ENCODE measurements at places on chromosomes 12 and 14.

DNA sequence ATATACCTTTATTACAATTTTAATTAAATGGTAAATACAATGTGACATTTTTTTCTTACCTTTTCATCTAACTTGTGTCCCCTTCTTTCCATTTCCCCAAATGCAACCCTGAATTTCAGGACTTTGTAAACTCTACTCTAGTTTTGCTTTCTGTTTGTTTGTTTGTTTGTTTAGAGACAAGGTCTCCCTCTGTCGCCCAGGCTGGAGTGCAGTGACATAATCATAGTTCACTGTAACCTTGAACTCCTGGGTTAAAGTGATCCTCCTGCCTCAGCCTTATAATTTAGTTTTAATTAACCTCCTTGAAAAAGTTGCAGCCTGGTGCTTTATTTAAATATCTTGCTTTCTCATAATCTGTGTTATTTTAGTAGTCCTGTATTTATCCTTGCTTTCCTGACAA, 59.0 kb upstream of the MON2 start:
- no peak for DNase-seq

- DNase-seq: no peak
Observed at GRCh38 chr12:21823581-21823980, 49.1 kb upstream of the KCNJ8 start.

DNA sequence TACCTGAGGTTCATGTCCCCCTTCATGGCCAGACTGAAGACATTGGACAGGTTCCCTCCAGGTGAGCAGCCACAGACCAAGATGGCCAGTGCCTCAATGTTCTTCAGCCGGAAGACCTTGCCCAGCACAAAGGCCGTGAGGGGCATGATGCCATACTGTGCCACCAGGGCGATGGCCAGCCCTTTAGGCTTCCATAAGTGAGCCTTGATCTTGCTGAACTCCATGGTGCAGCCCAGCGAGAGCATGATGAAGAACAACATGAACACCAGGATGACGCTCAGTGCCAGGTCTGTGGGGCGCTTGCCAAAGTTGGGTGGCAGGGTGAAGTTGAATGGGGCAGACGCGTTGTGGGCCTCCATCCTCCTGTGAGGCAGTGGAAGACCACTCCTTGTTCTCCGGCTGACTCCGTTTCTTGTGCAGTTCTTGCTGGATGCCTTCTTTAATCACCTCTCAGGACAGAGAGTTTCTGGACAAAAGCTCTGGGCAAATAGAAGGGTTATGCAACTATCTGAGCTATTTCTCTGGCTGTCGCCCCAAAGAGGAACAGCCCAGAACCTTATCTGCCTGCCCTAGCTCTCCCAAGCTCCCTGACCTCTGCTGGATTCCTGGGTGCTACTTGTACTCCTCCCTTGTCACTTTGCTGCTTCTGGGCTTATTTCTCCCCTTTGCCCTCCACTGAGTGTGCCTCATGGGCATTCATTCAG, at the start of gene SLC10A1:
Gene SLC10A1 (minus strand): TSS at position 445 of the 704 bp plus-strand sequence. CDS start 86 bp downstream, at position 359.
- DNase-seq: no peak

GRCh38 chr12:104049903-104050356, at the start of gene GLT8D2:
Gene GLT8D2 (minus strand): TSS chr12:104050187. CDS start chr12:104019648, 30,539 bp downstream.
- DNase-seq: no peak

GRCh38 chr12:81615026-81615588, 144.0 kb downstream of the PPFIA2 start:
- DNase-seq: no peak

Data from OCI-M1 (cell line).